ENCODE measurements at places on chromosomes 3 and 15. TPM values are rescaled to one million over a fixed set of nuclear protein-coding genes. Genes with fewer than 3 reads are reported as not detected.
A peak's percentile ranks its signal among the peaks of the same experiment; 100 is the strongest.

PDZRN3 gene
- 7.9 TPM for polyA plus RNA-seq

CYP1A2 gene
- polyA plus RNA-seq, result not detected

EFCAB12 gene
- 0.26 TPM for polyA plus RNA-seq

RTP3 gene
- not detected for polyA plus RNA-seq

FBN1 gene
- polyA plus RNA-seq, result 248 TPM

TMEM40 gene
- 0.05 TPM for polyA plus RNA-seq

DNA sequence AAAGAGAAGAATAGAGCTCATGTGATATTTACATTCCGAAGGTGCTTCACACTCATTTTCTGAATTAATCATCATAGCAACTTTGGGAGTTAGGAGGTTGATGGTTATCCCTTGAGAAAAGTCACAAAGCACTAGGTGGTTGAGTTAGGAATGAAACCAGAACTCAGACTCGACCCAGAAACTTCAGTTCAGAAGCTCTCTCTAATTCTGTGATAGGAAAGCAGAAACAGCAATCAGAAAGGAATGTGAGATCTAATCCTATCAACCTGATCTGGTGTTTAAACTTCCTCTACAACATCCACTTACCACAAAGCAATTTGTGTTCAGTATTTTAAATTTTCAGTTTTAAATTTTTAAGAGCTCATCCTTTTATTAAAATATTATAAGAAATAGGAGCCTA, 211.2 kb downstream of the CNTN3 start:
- no peak for DNase-seq

DNA sequence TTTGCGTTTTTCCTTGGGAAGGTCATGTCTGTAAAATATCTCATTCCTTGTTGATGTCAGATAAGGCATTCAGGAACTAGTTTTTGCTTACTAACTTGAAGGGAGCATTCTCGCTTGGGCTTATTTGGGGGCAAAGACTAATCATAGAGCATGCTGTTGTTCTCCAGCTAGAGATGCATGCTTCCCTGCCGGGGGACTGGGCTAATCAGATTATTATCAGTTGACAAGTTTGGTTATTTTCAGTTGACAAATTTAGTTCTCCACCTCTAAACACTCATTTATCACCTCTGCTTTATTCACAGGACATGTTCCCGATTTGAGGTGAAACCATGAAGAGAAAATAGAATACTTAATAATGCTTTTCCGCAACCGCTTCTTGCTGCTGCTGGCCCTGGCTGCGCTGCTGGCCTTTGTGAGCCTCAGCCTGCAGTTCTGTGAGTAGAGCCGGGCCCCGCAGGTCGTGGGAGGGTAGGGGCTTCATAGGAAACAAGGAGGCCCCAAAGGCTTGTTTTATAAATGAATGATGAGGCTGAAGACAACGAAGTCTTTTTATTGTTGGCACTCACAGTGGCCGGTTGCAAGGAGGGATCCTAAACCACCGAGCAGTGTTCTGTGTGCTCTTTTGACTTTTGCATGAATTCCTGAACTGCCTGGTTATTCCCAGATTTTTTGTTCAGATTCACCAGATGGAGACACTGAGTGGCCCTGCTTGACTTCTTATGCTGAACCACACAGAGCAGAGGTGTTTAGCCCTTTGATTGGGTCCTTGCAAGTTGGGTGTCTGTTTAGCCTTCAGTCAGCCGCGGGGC, 28.4 kb downstream of the PXYLP1 start:
- DNase-seq, result no peak

DNA sequence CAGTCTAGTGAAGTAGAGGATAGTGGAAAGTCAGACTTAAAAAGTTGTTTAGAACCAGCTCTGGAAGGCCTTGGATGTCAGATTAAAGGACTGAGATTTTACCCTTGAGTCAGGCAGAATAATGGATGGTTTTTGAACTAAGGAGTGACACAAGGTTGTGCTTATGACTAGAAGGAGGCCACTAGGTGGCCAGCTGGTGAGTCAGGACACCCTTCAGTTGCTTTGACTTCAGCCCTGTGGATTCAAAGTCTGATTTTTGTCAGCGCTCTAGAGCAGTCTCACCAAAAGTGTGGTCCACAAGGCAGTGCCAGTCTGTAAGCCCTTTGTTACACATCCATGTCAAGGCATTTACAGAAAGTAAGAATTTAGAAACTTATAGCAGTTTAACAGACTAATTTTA, 3.8 kb upstream of the GABPB1 start:
- peak; percentile 40 for DNase-seq

DNA sequence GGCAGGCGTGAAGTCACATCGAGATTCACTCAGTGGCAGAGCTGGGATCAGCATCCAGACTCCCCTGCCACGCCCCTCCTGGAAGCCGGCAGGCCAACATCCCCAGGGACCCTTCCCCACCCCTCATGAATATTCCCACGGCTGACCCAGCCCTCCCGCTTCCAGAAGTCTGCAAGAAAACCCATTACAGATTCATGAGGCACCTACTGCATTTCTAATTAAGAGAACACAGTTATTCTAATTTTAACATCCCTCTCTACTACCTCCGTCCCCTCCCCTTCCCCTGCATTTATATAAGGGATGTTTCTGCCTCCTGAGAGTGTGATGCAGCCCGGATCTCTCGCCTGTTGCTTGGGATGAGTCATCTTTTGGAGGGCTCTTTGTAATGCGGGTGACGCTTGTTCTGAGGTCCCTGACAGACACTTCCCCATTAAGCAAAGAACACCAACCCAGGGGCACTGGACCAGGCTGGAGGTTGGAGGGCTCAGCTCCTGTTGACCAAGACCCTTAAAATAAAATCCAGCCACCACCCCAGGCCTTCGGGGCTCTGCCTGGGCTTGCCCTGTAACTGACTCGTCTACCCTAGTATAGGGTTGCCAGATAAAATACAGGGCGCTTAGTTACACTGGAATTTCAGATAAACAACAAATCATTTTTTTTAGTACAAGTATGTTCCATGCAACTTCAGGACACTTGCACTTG, 118.7 kb downstream of the NUP210 start:
- no peak for DNase-seq

DNA sequence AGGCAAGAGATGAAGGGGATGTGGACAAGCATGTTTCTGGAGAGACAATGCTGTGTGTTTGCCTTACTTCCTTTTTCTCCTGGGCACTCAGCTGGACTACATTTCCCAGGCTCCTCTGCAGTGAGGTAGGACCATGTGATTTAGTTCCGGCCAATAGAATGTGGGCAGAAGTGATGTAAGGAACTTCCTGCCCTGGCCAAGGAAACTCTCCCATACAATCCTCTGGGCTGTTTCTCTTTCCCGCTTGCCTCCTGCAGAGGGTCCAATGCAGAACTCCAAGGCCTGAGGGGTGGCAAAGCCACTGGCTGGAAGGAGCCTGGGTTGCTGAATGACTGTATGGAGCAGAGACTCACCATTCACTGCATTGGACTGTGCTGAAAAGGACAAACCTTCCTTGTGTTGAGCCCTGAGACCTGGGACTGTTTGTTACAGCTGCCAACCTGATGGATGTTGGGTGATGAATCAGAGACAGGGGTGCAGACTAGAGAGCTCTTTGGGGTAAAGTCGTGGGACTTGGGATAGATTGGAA, 82.7 kb upstream of the SLC6A6 start:
- peak; percentile 61 for DNase-seq

- DNase-seq, result no peak
Observed at GRCh38 chr15:75104804-75105557, 81.6 kb downstream of the PPCDC start.

DNA sequence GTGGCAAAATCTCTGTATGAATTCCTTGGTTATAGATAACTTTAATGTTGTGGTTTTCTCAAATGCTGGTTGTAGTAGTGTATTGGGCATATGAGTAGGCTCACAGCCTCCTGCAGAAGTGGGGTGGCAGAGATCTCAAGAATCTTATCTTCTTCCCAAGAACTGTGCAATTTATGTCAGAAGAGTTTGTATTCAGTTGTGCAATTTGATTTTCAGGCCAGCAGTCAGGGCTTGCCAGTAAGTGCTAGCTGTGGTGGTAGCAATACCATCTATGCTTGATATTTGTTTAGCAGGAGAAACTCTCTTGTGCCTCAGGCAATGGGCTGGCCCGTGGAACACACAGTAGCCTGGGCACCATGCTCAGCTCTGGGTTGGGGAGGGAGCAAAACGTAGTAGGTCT, 58.4 kb upstream of the GOLIM4 start:
- DNase-seq, result no peak

- no peak for DNase-seq
Observed at GRCh38 chr3:101720851-101721840, 3.3 kb upstream of the CEP97 start.

All from SK-N-SH (cell line).